ENCODE measurements at places on chromosomes 3 and 15.

GRCh38 chr15:58761010-58761388 lies 10.1 kb upstream of the MINDY2 start:
- no peak for DNase-seq

- no peak for DNase-seq
These were observed 204.9 kb downstream of the KLHL25 start for GRCh38 chr15:85589851-85590250.

DNA sequence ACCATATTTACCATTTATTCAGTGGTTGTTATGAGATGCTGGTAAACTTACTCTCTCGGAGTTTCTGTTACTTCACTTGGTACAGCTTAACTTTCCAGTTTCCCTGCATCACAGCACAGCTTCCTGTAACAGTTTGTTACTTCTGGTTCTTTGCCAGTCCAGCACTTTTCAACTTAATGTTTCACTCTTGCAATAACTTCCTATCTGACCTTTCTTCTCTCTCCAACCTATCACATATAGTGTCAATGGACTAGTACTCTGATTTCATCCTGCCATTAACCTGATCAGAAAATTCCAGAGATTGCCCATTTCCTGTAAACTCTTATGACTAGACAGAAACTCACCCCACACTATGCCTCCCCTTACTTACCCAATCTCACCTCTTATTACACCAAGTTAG lies 3.9 kb upstream of the ATP11B start:
- DNase-seq: no peak

- DNase-seq: no peak
These were observed 4.8 kb upstream of the ARHGAP31 start for GRCh38 chr3:119289404-119289770.

DNA sequence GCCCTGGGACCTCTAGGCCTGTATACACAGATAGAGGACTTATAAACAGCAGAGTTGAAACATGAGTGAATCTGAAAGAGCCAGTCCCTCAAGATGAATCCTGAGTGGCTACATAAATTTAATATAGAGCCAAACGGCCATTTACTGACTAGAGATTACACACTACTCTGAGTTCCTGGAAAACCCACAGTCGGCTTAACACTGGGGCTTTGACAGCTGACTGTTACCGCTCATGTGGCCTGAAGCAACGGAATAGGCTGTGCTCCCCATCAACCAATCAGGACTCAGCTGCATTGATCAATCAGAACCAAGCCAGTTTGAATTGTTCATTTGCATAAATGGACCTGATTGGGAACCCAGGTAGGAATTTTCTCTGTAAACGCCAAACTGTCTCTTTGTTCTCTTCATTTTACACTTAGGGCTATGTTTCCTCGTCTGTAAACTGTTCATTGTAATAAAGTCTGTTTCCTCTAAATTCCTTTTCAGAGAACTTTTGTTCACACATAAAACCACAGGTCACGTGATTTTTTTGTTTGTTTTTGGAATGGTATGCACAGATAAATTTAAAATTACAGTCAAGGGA lies 40.5 kb downstream of the CCNL1 start:
- DNase-seq: no peak

- peak; percentile 62 for DNase-seq
These were observed 13.4 kb upstream of the SCN10A start for GRCh38 chr3:38829404-38829803.

DNA sequence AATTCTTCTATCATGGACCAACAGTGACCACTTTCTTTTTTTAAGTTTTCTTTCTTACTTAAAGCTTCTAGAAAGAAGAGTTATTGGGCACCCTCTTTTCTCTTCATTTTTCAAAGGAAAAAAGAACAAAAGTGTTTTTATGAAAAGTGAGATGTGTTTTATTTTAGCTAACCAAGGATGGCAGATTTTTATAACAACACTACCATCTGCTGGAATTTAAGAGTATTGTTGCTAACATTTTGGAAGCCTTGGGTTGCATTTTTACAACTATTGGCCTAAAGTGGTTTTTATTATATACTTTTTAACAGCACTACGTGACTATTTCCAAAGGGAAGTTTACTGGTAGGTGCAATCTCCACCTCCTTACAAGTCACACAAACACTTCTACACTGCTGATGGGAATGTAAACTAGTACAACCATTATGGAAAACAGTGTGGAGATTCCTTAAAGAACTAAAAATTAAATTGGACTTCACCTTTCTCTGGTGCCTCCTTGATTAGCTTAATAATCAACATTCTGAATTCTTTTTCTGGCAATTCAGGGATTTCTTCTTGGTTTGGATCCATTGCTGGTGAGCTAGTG lies 237.7 kb upstream of the AGTR1 start:
- no peak for DNase-seq

- no peak for DNase-seq
These were observed 1.5 kb upstream of the SKIL start for GRCh38 chr3:170355738-170356595.

DNA sequence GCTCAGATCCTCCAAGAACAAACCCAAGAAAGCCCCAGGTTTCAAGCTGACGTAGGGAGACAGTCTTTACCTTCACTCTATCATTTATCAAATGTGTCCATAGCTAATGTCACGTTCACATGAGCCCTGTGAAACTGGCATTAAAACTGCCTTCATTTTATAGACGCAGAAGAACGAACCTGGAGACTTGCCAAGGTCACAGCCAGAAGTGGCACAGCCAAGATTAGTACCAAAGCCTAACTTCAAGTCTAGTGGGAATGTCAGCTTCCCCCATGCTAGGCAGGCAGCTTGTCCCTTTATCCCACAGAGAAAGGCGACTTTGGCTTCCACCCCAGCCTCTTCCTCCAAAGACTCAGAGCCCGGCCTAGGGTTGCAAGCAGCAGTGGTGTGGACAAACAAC lies 517.2 kb downstream of the SHQ1 start:
- no peak for DNase-seq

DNA sequence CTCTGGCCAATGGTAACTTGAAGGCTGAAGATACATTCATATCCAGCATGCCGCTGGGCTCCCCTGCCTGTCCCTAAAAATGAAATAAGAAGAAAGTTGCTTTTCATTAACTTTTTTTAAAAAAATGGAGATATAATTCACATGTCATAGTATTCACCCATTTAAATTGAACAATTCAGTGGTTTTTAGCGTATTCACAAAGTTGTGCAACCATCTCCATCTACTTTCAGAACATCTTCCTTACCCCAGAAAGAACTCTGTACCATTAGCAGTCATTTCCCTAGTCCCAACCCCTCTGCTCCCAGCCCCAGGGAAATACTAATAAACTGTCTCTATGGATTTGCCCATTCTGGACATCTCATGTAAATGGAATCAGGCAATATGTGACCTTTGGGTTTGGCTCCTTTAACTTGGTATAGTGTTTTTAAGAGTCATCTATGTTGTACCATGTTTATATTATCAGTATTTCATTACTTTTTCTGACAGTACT lies 55.8 kb upstream of the GATM start:
- no peak for DNase-seq

DNA sequence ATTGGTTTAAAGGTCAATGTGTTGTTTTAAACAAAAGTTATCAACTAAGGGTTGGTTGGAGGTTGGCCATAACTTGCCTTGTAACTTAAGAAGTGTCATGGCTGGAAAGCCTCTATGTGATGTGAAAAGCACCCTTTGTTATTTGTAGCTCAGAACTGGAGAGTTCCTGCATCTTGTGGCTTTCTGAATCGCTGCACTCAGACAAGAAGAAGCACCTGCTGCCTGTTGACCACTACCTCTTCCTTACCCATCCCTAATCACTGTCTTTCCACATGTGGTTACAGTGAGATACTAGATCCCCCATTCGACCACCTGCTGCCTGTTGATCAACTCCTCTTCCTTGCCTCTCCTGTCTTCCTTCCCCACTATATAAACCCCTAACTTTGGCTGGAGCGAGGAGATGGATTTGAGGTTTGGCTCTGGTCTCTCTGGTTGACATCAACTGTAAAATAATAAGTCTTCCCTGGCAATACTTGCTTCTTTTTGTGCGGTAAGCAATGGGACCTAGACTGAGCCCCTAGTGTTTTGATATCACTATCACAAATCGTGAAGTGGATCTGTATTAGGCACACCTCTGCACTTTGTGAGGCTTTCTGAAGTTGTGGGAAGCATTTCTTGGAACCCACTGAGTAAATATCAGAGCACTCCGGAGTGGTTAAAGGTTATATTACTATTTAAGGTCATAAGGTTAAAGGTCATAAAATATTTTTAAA lies 13.8 kb downstream of the RPL39L start:
- DNase-seq: no peak

- no peak for DNase-seq
These were observed 27.8 kb upstream of the IGDCC4 start for GRCh38 chr15:65450556-65450955.

- DNase-seq: no peak
These were observed 106.0 kb upstream of the TRIM42 start for GRCh38 chr3:140571836-140572235.

GRCh38 chr3:145815707-145816413 lies 345.1 kb downstream of the PLOD2 start:
- no peak for DNase-seq

DNA sequence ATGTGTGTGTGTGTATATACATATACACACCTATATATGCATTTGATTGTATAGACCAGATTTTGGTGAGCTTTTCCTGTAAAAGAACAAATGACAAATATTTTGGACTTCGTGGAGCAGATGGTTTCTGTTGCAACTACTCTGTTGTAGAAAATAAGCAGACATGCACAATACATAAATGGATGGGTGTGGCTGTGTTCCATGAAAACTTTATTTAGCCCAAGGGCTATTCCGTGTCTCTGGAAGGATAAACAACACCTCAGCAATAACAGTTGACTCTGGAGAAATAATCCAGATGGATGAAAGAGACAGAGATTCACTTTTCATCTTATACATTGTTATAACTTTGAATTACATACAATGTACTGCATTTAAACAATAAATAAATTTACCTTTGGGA lies 441.4 kb downstream of the CNTN3 start:
- no peak for DNase-seq

- DNase-seq: no peak
These were observed 31.8 kb upstream of the GOLGA6L9 start for GRCh38 chr15:82397817-82398216.

GRCh38 chr15:89506026-89506686 lies 9.8 kb upstream of the RHCG start:
- DNase-seq: no peak

GRCh38 chr3:116188231-116188785 lies 257.0 kb downstream of the LSAMP start:
- no peak for DNase-seq

DNA sequence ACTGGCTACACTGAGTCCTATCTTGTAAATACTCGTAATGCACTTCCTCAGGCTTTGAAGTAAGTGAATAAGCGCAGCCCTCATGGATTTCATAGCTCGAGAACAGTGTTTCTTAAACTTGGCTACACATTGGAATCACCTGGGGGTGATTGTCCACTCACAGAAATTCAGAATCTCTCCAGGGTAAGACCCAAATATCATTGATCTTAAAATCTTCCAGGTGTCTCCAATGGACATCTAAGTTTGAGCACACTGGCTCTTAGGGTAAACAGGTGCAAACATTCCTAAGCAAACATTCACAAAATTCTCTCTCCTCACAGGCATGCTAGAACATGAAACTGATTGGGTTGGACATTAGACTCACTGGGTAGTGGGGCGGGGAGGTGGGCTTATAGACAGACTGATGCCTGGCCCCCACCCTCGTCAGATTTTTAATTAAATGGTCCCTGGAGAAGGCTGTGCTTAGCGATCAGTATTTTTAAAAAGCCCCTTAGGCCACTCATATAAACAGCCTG lies 279.7 kb upstream of the TBL1XR1 start:
- DNase-seq: no peak

DNA sequence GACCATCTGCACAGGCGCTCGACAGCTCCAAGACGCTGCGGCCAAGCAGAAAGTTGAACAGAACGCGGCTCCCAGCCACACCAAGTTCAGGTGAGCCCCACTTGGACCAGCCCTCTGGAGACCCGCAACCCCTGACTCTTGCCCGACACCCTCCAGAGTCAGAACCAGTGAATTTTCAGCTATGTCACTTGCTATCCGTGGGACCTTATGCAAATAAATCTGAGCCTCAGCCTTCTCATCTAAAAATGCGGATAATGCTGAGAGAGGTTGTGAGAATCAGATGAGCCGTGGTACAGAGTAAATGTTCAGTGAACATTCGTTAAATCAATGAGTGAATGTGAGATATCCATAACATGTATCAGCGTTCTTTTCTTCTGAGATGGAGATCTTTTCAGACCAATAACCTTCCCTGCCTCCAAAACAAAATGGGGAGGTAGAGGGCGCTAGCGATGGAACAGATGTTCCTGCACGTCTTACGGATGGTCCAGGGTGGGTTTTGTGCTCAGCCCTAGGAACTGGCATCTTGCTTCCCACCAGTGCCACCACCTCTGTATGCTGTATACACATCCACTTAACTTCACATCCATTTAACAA lies 524 bp downstream of the MRPS11 start:
- DNase-seq: no peak

DNA sequence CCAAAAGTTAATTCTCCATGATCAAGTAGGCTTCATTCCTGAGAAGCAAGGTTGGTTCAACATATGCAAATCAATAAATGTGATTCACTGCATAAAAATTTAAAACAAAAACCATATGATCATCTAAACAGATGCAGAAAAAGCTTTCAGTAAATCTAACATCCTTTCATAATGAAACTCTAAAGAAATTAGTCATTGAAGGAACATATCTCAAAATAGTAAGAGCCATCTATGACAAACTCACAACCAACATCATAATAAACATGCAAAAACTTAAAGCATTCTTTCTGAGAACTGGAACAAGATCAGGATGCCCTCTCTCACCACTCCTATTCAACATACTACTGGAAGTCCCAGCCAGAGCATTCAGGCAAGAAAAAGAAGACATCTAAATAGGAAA lies 254.1 kb downstream of the AGBL1 start:
- no peak for DNase-seq

DNA sequence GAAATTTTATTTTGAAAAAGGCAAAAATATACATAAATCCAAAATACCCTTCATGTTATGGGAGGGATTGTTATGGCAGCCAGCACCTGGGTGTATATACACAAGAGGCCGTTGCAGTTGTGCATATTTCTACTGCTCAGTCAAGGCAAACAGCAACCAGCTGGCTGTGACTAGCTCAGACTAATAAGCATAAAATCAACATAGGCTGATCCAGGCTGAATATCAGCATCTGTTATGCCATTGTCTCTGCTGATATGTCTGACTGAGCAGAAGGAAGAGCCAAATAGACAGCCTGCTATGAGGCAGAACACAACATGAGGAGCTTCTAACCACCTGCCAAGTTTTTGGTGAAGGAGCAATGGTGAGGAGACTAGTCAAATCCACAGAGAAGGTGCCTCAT lies 457.5 kb upstream of the ALCAM start:
- DNase-seq: peak; percentile 31

All from smooth muscle cell of the brain vasculature (primary cell).